CD4-positive, alpha-beta T cell treated with Interleukin-6 at 100 ng/mL for 8 hours (primary cell): ENCODE measurements at places on chromosomes 12 and 14.

- DNase-seq = no peak
Observed at GRCh38 chr12:101168001-101168400, 42.0 kb downstream of the SLC5A8 start.

GRCh38 chr12:85713373-85713772 is 122.8 kb downstream of the RASSF9 start:
- DNase-seq = no peak

DNA sequence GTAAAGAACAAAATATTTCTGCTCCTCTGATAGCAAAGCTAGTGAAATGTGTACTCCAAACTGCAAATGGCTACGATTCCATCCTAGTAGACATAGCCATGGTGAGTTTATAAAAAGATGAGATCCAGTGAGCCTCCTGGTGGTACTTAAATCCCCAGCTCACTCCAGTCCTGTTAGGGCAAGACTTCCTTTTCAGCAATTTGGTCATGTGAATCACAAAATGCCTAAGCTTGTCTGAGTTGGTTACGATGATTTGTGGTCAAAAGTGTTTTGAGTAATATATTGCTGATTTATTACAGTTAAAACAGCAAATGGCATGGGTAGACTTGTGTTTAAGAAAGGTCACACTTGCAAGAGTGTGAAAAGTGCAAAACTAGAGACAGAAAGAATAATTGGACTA is 102.7 kb upstream of the NAV3 start:
- no peak for DNase-seq

DNA sequence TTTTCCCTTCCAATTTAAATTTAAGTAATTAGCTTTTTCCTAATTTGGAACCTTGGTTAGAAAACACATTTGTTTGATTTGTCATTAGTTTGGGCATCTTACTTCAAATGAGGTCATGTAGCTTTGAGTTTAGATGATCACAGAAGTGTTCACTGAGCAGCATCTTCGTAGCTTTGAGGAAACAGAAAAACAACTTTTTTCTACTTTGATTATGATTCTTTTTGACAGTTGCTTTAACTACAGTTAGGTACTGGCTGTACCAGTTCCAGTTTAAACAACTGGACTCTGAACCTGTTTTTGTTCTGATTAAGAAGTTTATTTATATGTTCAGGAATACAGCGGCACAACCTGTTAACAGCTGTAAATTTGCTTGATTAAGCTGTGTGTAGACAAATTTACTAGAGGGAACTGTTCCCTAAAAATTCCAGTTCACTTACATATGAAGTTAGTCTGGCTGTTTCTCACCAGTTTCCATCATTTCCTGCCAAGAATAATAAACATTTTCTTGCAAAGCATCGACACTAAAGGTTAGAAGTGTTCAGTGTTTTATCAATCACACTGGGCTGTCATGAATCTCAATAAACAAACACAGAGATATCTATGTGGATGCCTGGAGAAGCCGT is 191.9 kb downstream of the RAD51B start:
- DNase-seq = no peak

DNA sequence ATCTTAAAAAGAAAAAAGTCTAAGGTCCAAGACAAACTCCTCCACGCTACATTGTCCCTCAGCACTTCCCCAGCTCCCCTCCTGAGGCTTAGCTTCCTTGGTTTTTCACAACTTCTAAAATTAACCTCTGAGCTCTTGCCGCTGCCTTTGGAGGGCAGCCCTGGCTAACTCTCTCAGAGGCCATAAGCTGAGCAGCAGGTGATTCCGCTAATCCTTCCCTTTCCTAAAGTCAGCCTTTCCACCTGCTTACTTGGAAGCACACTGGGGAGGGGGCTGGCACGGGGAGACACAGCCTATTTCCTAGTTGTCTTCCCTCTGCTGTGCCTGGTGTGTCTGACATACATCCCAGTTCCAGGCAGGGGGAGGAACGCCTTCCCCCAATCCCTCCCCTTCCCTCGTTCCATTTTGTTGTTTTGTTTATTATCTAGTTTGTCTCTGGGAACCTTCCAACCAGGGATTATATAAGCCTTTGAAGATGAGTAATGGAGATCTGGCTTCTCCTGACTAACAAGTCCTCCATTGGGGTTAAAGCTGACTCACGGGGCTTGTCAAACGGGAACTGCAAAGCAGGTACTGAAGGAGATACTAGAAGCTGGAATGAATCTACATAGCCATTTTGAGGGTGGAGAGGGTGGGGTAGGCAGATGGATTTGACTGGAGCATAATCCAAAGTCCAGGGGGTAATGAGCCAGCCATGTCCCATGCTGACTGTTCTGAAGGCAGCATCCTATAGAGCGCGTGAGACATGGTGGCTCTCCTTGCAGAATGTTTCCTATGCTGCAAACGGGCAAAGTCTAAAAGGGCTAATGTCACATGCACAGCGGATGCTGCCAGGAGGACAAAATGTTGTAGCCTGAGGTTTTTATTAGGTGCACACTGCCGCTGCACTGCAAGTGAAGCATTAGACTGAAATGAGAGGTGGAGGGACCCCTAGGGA is 230.8 kb downstream of the FOXN3 start:
- DNase-seq = no peak

DNA sequence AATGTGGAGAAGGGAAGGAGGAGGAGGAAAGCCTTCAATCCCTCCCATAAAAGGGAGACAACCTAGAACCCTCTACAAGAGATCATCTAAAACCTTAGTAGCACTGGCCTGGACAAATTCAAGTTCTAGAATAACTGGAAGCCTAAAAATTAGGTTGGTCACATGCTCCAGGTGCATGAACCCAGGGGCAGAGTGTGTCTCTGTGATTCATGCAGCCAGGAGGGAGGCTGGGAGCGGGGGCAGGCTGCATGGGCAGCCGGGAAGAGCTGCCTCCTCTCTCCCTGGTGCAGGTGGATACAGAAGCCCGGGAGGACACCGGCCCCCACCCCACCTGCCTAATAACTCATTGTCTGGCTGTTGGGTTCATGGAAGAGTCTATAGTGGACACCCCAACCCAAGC is 38.6 kb downstream of the CCDC85C start:
- no peak for DNase-seq

DNA sequence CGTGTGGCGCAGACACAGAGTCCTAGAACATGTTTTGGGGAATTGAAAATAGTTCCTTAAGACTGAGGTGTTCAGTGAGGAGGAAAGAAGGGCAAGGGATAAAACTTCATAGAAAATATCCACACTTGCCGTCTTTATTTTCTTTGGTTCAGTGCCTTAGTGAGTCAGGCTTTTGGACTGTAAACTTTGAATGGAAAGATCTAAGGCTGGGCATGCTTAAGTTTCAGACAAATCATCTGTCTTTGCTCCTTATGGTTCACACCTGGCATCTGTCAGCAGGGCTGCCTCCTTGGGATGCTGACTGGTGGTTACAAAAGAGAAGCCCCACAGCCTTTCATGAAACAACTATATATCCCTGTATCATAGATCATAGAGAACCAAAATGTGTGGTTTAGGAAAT is 136.3 kb upstream of the PRICKLE1 start:
- no peak for DNase-seq

DNA sequence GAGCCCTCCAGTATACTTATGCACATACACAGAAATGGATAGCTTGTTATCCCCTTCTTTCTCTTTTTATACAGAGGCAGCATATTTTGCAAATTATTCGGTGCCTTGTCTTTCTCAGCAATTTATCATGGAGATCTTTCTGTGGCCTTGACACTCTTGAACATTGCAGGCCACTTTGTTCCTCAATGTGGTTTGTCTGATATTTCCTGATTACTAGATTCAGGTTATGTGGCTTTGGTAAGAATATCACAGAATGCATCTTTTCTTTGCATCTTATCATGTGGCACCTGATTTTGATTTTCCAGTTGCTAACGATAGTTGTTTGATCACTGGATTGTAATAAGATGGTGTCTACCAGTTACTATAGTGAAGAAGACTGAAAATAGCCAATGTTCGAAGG is 7.1 kb upstream of the SNRPF start:
- no peak for DNase-seq

- no peak for DNase-seq
Observed at GRCh38 chr12:93302331-93303229, 75.1 kb upstream of the NUDT4 start.
